ENCODE measurements at places on chromosomes 1 and 21.

DNA sequence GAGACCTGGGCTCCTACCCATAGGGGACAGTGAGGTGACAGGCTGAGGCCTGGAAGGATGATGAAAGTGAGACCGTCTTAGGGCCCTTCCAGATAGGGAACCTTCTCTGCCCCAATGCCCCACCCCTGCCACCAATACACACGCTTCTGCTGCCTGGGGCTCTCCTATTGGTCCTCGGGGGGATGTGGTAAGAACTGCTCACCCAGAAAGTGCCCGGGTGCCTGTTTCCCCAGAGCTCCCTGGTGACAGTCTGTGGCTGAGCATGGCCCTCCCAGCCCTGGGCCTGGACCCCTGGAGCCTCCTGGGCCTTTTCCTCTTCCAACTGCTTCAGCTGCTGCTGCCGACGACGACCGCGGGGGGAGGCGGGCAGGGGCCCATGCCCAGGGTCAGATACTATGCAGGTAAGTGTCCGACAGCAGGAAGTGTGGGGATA lies 948 bp downstream of the SEMA4A start:
- DNase-seq: no peak

DNA sequence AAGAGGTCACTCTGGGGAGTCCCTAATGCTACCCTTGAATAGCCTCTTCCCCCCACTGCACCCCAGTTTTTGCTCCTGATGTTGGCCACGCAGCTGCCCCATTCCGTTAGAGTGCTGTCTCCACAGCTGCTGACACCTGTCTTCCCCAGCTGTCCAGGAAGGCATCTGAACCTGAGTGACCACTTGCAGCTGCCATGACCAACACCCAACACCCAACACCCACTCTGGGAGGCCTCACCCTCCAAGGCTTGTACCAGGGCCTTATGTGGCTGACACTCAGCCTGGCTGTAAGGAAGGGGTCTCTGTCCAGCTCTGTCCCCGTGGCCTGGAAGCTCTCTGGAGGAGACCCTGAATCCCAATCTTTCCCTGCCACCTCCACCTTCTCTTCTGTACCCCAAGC lies 26.7 kb upstream of the LDLRAP1 start:
- DNase-seq: no peak

DNA sequence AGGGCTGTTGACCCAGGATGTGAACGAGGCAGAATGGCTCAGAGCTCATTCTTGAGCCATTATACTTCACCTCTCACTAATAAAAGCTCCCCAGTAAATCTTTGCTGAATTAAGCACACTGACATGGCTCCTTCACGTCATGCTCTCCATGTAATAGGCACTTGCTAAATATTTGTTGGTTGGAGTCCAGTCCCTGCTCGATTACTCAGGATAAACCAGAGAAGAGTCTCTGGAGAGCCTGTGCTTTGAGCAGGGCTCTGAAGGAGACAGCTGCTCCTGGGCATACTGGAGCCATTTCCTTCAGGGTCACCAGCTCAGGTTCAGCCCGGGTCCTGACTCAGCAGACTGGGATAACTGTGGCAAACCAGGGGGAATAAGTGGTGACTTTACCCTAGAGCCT lies 46.9 kb downstream of the HLX start:
- no peak for DNase-seq

GRCh38 chr1:245541369-245541768 lies 386.6 kb downstream of the KIF26B start:
- DNase-seq: no peak

- DNase-seq: no peak
These were observed 82.7 kb upstream of the JUN start for GRCh38 chr1:58866578-58866977.

- no peak for DNase-seq
These were observed 34.9 kb upstream of the SPATA6 start for GRCh38 chr1:48506870-48507269.

DNA sequence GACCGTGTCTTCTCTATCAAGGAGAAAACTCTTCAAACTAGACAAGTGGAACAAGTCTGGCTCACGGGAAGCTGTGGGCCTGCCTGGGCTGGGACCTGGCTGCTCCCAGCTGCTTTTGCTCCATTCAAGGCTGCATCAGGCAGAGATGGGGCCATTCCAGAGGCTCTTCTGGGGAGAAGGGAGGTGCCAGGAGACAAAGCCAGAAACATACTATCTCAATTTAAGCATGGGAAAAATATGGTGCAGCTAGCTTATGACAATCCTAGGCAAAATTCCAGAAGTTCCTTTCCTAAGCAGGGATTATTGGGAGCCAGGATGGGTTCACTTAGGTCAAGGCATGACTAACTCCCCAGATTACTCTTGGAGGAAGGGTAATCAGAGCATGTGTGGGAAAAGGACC lies 90.8 kb upstream of the SLC2A1 start:
- DNase-seq: no peak

DNA sequence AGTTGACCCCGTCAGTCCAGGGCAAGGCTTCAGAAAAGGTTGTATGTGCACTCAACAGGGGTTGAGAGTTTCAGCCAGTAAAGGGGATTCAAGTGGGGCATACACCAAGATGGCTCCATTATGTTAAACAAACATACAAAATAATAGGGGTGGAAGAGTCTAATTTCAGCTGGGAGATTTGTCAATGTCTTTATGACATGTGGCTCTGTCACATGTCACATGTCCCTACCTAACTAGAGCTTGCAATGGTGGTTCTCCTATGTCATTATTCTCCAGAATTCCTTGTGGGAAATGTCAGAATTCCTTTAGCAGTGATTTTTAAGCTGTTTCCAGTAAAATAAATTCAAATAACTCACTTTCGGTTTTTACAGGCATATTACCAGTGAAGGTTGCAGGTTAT lies 392.0 kb upstream of the ADGRL4 start:
- DNase-seq: no peak

DNA sequence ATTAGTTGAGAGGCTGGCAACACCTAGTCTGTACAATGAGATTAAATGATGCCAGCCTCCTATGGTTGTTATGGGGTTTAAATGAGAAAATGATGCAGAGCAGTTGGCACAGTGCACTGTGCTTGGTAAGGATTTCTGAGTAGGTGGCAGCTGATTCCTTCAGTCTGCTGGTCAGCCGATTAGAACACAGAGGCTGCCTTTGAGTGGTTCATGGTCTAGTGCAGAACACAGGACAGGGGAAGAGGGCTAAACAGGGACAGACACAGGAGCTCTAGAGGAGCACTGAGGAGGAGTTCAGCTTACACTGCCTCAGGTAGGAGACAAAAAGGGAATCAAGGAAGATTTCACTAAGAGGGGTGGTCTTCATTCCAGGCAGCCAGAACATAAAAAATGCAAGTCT lies 1.4 kb downstream of the TIE1 start:
- peak; percentile 19 for DNase-seq

DNA sequence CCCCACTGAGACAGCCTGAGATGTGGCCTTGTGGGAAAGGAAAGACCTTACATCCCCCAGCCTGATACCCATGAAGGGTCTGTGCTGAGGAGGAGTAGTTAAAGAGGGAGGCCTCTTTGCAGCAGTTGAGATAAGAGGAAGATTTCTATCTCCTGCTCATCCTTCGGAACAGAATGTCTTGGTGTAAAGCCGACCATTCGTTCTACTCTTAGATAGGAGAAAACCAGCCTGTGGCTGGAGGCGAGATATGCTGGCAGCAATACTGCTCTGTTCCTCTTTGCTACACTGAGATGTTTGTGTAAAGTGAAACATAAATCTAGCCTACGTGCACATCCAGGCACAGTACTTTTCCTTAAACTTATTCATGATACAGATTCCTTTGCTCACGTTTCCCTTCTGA lies 1.5 kb upstream of the CCDC27 start:
- DNase-seq: no peak

DNA sequence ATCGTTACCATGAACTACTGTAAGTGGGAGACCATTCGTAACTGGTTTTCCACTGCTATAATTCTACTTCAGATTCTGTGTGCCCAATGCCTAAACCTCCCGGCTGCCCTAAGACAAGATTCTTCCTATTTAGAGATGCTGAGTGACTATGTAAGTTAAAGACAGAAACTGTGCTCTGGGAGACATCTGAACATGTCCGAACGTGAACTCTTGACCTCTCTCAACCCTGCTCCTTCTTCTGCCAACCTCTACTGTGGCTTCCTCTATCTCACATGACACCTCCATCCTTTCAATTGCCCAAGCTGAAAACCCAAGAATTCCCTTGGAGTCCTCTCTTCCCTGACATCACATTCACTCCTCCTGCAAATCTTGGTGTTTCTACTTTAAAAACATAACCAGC lies 182.9 kb downstream of the AKT3 start:
- no peak for DNase-seq

DNA sequence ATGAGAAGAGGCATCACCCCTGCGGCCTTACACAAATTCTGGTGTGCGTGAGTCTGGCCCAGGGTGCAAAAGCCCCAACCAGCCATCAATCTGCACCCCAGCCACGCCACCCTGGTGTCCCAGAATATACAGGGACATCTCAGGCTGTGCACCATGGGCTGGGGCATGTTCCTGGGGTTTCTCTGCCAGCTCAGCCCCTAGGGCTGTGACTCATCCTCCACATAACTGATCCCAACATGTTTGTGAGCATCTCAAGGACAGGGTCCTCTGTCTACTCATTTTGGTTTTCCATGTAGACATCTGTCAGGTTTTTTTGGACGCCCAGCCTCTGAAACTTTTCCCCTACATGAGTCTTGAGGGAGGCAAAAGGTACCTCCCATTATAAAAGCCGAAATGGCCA lies 511 bp downstream of the ZNF683 start:
- DNase-seq: no peak

DNA sequence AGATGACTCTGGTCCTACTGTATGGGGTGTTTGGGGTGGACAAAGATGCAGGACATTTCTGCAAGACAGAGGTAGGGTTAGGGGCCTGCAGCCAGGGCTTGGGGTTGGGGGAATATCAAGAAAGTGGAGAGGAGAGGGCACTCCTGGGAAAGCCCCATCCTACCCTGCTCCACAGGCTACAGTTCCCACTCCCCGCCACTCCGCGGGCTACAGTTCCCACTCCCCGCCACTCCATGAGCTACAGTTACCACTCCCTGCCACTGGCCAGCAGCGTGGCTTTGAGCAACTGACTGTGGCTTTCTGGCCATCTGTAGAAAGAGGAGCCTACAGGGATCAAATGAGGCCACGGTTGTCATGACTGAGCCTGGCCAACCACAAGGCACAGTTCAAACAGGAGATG lies 93.8 kb upstream of the GRIK3 start:
- no peak for DNase-seq

Measured in endothelial cell of umbilical vein (primary cell).